Stimulated activated CD4-positive, alpha-beta T cell treated with anti-CD3 and anti-CD28 coated beads, Interleukin-12 subunit alpha, Interleukin-12 subunit beta, amount 100 ng/mL, for 24 hours (primary cell): ENCODE measurements at places on chromosomes 11 and 22.

DNA sequence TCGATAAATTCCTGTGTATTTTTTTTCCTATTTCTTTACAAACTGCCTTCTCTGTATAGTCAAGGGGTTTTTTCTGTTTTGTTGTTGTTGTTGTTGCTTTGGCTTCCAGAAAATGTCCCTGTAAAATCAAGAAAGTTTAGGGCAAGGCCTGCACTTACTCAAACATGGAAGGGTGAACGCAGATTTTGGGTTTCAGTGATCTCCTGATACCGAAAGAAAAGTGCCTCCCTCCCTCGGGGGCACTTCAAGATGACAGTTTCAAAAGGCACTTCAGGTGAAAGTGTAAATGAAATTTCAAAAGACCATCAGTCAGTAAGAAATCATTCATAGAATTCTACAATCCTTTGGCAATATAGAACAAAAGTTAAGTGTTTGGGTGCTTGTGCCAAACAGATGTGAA lies 43.4 kb upstream of the TMPRSS4 start:
- DNase-seq, result no peak

DNA sequence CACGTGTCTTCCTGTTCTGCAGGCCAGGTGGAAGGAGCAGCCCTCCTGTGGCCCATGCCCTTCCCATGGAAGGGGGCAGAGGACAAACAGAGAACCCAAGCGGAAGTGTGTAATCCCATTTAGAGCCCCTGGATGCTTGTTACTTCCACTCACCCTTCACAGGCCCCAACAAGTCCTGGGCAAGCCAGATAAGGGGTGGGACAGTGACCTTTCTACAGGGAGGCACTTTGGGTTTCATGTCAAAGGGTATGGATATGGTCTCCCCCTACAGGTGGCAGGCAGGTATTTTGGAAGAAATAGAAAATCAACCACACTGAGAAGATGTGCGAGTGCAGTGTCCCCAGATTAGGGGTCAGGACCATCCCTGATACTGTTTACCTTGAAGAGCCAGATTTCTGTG lies 11.4 kb downstream of the MPEG1 start:
- DNase-seq, result no peak

DNA sequence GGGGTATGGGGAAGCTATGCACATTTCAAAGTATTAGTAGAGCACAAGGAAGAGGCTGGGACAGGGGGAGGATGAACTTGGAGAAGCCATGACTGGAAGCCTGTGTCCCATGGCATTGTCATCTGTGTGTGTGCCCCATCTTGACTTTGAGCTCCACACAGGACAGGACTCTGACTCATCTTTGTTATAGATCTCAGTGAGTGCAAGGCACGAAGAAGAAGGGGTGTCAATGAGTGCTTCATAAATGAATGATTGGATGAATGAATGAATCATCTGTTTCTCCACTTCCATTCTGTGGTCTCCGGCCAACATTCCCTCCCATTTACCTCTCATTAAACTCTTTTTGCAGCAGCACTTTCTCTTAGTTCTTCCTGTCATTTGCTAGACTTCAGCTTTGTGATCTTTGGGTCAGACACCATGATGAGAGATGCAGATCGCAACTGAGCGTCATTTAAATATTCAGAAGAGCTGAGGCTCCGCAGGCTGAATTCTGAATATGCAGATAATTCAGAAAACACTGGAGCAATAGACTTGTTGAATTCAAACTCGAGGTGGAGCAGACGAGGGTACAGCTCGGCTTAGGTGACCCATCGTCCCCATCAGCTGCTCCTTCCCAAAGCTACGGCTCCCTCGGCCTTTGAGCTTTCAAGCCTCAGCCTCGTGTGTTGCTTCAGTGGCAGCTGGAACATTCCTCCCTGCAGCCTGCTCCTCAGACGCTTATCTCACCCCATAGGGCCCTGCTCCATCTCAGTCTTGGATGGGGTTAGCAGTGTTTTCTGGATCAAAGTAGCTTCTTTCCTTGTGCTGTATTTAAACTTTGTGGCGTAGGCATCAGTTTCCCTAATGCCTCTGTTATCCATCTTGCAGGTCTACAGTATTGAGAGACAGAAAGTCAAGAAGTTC lies 30.8 kb downstream of the APOL3 start:
- no peak for DNase-seq

- DNase-seq, result no peak
These were observed 5.6 kb upstream of the SYT8 start for GRCh38 chr11:1829039-1829820.

- DNase-seq, result no peak
These were observed 533.1 kb upstream of the TENM4 start for GRCh38 chr11:79973721-79974617.

DNA sequence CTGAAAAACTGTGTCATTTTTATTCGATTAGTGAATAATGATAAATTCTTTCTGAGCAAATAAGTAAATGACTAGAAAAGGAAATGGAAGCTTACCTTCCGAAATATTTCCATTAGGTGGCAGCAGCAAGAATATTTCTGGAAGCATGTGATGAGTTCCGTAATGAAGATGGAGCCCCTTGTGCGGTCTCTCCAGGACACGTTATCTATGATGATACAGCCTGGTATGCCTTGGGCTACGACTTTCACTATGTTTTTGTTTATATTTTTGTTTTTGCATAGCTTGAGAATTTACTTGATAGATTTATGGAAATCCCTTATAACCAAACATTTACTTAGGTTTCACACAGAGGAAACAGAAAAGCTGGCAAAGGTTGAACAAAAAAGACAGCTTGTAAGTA lies 25.7 kb downstream of the CASP5 start:
- no peak for DNase-seq

- DNase-seq, result no peak
These were observed 20.6 kb upstream of the RAPSN start for GRCh38 chr11:47469361-47470179.

GRCh38 chr11:61049859-61050258 lies 52.4 kb upstream of the CD5 start:
- no peak for DNase-seq

DNA sequence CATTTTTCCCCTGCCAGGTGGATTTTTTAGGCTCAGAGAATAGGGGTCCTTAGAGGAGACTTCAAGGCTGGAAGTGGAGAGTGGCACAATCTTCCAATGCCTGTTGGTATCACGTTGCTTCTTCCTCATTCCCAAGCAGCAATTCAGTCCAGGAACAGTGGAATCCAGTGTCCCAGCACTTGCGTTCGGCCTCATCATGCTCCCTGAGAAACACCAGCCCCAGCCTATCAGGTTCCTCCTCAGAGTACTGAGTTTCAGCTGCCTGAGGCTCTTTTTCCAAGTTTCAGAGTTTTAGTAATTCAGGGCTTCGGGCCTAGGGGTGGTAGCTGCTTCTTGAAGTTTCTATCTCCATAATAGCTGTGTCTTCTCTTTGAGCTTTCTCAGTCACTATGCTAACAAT lies 31.9 kb upstream of the NRGN start:
- DNase-seq, result no peak

GRCh38 chr11:13786688-13787087 lies 118.2 kb downstream of the FAR1 start:
- DNase-seq, result no peak

DNA sequence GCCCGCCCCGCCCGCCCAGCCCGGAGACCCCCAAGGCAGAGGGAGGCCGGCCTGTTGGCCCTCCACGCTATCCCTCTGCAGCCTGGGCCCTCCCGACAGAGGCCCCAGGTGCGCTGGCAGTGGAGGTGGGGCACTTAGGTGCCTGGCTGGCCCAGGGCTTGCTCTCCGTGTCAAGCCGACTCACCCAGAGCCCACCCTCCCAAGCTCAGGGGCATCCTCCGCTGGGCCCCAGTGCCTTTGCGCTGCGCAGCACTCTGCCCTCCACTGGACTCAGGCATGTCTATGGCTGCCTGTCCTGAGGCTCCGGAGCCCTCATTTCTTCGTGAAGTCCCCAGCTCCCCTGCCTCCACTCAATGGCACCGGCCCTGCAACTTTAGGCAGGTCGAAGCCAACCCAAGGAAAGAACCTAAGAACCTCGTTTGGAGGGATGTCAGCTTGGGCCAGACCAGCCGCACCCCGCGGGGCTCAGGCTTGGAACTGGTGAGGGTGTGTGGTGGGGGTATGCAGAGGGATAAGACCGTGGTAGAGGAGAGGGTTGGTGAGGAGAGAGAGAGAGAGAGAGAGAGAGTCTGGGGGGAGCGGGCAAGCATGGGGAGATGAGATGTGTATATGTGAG lies 6.1 kb downstream of the SMIM45 start:
- DNase-seq, result no peak

DNA sequence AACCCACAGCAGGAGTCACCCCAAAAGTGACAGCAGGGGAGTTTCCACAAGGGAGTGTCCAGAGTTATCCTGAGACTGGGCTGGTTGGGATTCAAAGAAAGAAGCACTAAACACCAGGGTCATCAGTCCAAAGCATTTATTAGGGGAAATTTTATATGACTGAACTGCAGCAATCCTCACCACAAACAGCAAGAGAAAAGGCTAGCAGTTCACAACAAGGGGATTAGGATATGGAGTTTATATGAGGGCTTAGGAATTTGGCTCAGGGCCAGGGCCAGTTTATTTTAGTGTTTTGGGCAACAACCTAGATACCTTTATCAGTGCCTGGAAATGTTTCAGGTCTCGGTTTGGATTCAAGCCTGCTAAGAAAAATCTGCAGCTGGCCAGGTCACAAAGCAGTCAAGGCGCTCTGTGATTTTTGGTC lies 4.6 kb upstream of the TMEM126A start:
- no peak for DNase-seq

- DNase-seq, result no peak
These were observed 752.7 kb downstream of the KCNA4 start for GRCh38 chr11:29263971-29264682.

GRCh38 chr11:42114927-42115326 lies 655.5 kb upstream of the LRRC4C start:
- no peak for DNase-seq

GRCh38 chr11:36672815-36673450 lies 74.9 kb upstream of the RAG2 start:
- no peak for DNase-seq

GRCh38 chr11:7787239-7787638 lies 9.5 kb downstream of the OR5P2 start:
- no peak for DNase-seq

DNA sequence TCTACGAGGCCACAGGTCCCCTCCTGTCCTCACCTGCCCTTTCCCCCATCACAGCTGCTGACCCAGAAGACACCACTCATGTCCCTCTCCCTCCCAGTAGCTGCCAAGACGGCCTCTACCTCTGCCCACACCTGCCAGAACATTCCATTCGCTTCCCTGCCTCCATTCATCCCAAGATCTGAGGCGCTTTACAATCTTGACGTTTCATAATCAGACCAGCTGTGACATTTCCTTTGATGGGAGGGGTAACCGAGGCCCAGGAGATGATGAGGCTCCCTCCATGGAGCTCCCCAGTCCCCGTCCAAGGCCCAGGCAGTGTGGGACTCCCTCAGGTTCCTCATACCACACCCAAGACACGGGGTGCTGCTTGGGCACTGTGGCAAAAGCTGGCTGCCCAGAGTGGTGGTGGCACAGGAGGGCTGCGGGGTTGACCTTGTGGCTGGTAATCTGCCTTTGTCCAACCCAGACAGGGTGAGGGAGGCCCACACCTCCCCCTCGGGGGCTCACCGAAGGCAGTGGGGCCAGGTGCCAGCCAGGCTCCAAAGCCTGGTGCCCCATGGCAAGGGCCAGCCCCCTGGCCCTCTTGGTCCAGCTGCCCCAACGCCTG lies 17.3 kb downstream of the PHLDA2 start:
- no peak for DNase-seq

DNA sequence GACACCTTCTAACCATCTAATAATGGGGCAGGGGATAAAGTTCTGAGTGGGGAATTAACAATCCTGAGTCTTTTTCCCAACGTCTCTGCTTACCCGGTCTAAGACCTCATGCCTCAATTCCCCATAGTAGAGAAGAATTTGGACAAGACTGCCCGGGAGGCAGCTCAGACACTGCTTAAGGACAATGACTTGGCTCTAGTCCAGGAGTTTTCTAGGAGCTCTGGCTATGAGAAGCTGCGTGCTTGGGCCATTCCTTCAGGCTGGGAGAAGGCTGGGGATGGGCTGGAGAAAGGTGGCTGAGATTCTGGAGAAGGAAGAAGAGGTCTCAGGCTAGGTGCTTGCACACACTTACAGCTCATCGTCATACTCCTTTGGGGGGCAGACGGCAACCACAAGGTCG lies 19.8 kb upstream of the ABCC8 start:
- no peak for DNase-seq

GRCh38 chr11:34049028-34049427 lies 2.5 kb upstream of the CAPRIN1 start:
- DNase-seq, result no peak

GRCh38 chr11:44507491-44507890 lies 58.0 kb upstream of the CD82 start:
- no peak for DNase-seq

DNA sequence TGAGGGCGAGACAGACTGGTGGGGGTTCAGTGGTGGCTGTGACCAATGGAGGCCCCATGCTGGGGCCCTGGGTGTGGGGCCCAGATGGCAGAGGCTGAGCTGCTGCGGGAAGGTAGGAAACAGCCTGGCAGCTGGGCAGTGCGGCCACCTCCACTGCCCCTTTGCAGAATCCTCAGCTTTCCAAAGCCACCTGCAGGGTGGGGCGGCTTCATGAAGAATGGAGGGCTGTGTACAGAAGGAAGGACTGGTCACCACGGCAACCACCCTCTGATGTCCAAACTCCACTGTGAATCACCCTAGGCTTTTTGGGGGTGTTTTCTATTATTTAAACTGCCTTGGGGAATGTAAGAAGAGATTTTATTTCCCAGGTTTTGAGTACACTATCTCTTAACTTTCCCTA lies 166.3 kb upstream of the NAV2 start:
- no peak for DNase-seq

- DNase-seq, result no peak
These were observed at the start of gene CALCB for GRCh38 chr11:15073361-15074205. Gene CALCB (plus strand): TSS chr11:15073593. CDS start chr11:15074719, 1,126 bp downstream.

- no peak for DNase-seq
These were observed 63.2 kb downstream of the ETS1 start for GRCh38 chr11:128524172-128524571.

- DNase-seq, result no peak
These were observed 16.0 kb downstream of the STK33 start for GRCh38 chr11:8577791-8578581.

DNA sequence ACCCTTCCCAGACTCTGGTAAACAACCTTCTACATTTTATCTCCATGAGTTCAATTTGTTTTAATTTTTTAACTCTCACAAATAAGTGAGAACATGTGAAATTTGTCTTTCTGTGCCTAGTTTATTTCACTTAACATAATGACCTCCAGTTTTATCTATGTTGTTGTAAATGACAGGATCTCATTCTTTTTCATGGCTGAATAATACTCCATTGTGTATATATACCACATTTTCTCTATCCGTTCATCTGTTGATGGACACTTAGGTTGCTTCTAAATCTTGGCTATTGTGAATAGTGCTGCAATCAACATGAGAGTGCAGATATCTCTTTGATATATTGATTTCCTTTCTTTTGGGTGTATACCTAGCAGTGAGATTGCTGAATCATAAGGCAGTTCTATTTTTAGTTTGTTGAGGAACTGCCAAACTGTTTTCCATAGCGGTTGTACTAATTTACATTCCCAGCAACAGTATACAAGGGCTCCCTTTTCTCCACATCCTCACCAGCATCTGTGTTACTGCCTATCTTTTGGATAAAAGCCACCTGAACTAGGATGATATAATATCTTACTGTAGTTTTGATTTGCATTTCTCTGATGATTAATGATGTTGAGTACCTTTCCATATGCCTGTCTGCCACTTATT lies 93.9 kb downstream of the ATG16L2 start:
- DNase-seq, result no peak

- no peak for DNase-seq
These were observed 9.4 kb downstream of the PIWIL3 start for GRCh38 chr22:24765166-24765565.
